ELF-1 (cell line): ENCODE measurements at places on chromosomes 6 and 20.
A peak's percentile ranks its signal among the peaks of the same experiment; 100 is the strongest.

DNA sequence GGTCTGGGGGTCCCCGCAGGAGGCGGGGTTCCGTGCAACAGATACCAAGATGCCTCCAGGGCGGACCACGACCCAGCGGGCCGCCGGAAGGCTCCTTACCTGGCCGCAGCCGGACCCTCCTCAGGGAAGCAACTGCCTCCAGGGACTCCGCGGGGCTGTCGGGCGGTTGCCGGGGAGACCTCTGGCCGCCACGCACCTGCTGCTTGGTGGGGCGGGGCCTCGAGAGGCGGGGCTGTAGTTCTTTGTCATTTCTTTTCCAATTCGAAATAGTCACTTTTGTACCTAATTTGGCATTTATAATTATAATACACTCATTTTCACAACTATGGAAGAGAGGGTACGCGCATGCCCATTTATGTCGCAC lies 647 bp downstream of the AK9 start:
- peak; percentile 74 for DNase-seq

GRCh38 chr6:165178056-165178455 lies 131.3 kb downstream of the C6orf118 start:
- DNase-seq, result no peak

GRCh38 chr6:150176152-150176551 lies 33.3 kb downstream of the PPP1R14C start:
- no peak for DNase-seq

DNA sequence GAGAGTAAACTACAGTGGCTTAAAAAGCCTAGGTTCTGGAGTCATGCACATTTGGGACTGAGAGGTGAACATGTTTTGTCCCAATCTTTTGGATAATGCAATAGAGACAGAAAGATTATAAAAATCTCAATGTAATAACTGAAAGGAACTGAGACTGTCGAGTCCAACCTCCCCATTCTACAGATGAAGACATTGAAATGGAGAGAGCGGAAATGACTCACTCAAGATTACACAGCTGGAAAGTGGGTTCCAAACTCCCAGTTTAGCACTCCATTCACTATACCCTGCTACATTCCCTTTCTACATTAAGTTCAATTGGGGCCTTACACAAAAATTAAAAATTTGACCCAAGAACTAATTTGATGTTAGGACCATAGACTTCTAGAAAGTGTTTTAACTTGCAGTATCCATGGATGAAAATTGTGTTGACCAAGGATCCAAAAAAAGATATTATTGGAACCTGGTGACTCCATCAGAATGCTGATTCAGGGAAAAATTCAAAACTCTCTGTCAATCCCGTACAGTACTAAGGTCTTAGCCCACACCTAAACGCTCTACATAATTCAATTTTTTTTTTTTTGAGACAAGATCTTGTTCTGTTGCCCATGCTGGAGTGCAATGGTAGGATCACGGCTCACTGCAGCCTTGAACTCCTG lies 1.5 kb upstream of the ILRUN start:
- no peak for DNase-seq

DNA sequence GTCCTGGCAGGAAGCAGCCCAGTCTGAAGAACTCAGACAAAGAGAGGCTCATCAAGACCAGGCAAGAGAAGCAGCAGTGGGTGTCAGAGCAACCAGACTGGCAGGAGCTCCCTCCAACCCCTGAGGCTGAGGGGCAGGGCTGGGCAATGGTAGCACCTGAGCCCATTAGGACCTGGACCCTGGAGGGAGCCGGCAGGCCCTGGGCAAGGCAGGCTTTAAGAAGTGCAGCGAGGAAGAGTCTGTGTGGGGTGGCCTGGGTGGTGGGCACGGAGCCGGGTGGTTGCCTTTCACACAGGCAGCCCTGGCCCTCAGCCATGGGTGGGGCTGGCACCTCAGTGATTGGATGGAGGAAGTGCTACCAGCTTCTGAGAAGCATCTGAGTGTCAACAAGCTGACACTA lies 33.1 kb upstream of the IRF4 start:
- DNase-seq, result no peak

DNA sequence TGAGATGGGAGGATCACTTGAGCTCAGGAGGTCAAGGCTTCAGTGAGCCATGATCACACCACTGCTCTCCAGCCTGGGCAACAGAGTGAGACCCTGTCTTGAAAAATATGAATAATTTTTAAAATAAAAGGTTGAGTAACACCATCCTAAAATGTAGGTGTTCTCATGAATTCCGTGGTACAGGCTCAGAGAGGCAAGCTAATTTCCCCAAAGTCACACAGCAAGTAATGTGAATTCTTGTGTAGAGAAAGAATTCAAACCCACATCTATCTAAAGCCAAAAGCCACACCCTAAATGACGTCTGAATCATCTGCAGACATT lies 80.5 kb downstream of the ZNF217 start:
- DNase-seq, result no peak

DNA sequence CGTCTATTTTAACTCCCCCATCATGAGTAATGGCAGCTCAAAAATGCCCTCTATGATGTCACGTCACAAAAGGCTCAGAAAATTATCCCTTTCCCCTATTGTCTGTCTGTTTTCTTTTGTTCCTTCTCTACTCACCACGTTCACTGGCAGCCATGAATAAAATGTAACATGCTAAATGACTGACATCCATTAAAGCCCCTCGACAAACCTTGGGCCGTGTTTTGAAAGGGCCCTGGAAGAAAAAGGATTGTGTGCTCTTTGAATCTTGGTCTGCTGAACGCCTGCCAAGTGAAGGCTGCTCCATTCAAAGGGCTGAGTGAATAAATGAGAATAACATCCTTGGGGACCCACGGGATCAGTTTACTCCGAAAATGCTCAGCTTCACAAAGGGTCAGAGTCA lies 118.7 kb downstream of the RPS12 start:
- DNase-seq, result no peak

DNA sequence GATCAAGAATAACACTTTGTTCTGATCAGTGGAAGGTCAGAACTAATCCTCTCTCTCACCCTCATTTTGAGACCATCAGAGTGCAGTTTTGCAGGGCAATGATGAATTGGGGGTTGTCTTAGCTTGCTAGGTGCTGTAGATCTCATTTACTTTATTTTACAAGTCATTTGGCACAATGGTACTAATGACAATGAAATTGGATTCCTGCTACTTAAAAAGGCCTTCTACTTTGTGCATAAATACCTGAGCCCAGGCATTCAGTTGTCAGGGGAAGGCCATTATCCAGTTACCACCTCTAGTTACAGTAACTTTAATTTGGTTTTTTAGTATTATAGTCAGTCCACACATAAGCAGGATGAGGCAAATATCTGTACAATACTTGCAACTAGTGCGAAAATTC lies 240.0 kb downstream of the HDGFL1 start:
- no peak for DNase-seq

GRCh38 chr6:14217728-14218518 lies 100.4 kb downstream of the CD83 start:
- no peak for DNase-seq

- no peak for DNase-seq
Observed at GRCh38 chr20:33640287-33640686, 21.8 kb upstream of the C20orf144 start.

DNA sequence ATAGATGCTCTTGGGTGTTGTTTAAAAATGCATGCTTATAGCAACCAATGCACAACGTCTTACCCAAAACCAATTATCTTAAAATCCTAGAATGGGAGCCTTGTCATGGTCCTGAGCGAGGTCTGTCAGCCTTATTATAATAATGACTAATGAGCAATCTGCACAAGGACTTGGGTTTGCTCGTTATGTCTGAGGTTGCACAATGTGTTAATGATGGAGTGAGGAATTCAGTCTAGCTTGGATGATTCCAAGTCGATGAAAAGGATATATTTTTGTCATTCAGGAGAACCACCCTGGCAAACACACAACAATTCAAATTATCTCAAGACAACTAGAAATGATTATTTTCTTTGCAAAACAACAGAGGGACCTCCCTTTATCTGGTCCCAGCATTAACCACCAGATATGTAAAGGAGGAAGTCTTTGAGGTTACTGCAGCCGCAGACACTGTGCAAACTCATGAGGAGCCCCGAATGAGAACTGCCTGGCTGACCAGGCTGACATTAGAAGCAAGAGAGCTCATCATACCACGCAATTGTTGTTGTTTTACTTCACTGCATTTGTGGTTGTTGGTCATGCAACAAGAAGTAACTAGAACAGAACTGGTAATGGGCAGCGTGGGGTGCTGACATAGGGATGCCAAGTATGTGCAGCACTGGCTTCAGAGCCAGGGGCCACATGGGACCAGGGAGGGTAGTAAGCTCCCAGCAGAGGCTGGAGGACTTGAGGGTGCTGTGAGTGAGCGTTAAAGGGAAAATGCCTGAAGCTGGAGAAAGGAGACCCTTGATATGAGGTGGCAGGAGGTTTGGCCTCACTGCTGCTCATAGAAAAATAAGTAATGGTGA lies 488.3 kb downstream of the CDH26 start:
- no peak for DNase-seq

DNA sequence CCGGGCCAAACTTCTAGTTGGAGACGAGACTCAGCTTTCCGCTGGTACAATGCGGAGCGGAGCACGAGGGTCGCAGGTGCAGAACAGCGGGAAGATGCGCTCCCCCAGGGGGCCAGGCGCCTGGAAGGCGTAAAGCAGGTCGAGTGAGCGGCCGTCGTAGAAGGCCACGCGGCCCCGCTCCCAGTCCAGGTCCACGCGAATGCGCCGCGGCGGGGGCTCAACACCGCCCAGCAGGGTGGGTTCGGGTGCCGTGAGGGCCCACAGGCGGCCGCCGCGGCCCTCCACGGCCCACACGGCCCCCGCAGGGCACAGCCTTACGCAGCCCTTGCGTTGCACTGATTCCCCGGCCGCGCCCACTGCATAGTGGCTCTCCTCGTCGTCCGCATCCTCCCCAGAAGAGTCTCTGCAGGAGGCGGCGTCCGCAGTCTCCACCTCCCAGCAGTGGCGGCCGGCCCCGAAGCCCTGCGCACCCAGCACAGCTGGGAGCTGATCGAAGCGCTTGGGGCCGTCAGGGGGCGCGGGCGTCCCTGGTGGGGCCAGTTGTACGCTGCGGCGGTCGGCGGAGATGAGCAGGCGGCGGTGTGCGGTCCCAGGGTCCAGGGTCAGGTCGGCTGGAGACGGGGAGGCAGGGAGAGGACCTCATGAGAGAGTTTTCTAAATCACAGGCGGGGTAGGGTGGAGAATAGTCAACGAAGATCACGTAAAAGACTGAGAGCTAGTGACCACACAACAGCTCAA lies 4.3 kb downstream of the PPP1R11 start:
- peak; percentile 69 for DNase-seq

- peak; percentile 51 for DNase-seq
Observed at GRCh38 chr6:13711324-13711732, 307 bp downstream of the RANBP9 start.

GRCh38 chr6:150030611-150031010 lies 5.3 kb upstream of the RAET1L start:
- no peak for DNase-seq

DNA sequence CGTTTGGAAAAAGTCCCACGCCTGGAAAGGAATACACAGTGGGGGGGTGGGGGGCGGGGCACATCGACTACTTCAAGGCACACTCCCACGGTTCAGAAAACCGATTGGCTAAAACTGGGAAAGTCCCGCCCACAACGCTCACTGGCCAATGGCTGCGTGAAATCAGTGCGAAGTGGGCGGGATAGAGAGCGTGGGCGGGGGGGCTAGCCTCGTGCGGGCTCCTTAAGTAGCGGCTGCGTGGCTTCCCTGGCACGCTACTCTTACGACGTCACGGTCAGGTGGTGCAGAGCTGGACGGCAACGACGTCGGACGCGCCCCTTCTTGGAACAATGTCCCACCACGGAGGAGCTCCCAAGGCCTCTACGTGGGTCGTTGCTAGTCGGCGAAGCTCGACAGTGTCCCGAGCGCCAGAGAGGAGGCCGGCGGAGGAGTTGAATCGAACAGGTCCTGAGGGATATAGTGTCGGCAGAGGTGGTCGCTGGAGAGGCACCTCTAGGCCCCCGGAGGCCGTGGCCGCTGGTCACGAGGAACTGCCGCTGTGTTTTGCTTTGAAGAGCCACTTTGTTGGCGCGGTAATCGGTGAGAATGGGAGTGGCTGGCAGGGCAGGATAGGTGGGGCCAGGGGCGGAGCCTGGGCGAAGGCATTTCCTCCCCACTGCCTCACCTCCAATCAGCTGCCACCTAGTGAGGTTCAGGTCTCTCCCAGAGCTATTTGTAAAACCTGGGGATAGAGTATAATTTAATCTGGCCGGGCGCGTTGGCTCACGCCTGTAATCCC lies at the start of gene DDX43:
Gene DDX43 (plus strand): TSS at position 252 of the 778 bp plus-strand sequence. CDS start 78 bp downstream, at position 330.
- DNase-seq, result peak; percentile 82

GRCh38 chr6:118810420-118811027 lies 83.4 kb upstream of the ASF1A start:
- no peak for DNase-seq

- peak; percentile 81 for DNase-seq
Observed at GRCh38 chr6:138086573-138087196, 20.5 kb downstream of the PERP start.

- DNase-seq, result no peak
Observed at GRCh38 chr20:13749811-13750210, 34.9 kb downstream of the ESF1 start.

GRCh38 chr6:18347866-18348265 lies 39.3 kb upstream of the RNF144B start:
- DNase-seq, result no peak

- DNase-seq, result no peak
Observed at GRCh38 chr20:37969949-37970855, 63.1 kb downstream of the TTI1 start.

DNA sequence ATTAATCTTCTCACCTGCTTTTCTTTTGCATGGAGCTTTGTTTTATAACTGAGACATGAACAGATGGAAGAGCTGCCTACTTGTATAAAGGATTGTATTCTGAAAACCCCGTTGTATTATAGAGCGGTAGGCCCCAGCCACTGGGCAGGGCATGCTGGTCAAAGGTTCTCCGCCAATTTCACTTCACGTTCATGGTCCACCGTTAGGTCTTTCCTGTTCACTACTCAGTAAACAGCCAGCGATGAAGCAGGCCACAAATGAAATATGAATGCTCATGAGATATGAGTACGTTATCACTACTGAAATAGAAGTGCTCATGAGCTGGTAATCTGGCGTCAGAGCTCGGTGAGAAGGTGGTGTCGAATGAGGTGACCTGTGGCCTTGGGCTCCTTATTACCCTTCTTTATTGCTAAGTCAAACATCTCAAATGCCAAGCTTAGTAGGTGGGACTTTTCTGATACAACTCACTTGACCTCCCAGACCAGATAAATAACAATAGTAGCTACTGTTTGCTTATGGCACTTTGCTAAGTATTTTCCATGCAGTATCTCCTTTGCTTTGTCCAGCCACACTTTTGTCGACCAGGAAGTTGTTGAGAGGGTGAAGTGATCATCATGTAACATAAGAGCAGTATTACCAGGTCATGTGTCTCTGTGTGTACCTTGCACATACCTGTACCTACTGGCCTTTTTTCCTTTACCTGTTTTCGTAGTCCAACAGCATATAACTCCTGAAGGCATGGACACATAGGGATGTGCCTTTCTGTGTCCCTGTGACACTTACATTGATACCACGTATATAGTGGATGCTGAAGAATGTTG lies 16.7 kb downstream of the EDN3 start:
- no peak for DNase-seq

GRCh38 chr6:151409260-151409659 lies 17.9 kb upstream of the ZBTB2 start:
- no peak for DNase-seq
